Stimulated activated memory B cell treated with anti-CD40 and anti-IgM and Interleukin-4, amounts not matched to agents 10 μg/mL and 1 μg/mL and 100 μg/mL, for 72 hours (primary cell): ENCODE measurements at places on chromosomes 11 and 22.

DNA sequence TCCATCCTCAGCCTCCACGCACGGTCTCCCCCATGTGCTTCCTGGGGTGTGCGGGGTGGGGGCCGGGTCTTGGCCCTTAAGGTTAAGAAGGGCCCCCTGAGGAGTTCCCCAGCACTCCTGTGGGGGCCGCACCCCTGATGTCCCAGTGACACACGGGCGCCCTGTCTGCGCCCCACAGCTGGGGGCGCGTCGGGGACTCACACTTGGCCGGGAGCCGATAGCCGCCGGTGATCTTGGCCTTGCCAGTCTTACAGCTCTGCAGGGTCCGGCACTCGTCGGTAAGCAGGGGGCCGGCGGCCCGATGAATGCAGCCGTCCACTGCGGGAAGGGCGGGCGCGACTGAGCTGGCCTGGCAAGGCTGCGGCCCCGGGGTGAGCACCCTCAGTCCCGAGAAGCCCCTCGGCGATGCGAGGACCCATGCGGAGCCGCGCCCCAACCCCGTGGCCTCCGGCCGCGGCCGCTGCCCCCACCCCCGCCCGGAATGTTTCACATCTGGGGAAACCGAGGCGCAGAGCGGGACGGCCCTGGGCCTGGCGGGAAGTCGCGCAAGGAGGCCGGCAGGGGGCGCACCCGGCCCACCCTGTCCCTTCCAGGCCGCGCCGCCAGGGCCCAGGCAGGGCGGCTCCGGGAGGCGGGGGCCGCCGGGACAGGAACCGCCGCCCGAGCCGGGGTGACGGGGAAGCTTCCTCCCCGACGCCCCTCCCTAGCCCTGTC lies 13.9 kb downstream of the OTUB1 start:
- ATAC-seq: peak; percentile 85

DNA sequence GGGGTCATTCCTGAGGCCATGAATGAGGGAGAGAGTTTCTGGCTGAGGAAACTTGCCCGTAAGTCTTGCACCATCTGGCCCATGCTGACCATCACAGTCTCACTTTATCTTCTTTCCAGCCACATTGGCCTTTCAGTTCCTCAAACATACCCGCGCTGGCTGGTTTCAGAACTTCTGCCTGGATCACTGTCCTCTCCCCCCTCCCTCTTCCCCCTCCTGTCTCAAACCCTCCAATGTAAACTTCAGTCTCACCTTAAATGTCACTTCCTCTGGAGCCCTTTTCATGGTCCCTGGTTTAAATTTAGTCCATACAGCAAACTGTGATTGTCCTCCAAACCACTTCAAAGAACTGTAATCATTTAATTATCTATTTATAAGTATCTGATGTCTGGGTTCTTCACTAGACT lies 3.7 kb upstream of the TMEM109 start:
- peak; percentile 66 for ATAC-seq

DNA sequence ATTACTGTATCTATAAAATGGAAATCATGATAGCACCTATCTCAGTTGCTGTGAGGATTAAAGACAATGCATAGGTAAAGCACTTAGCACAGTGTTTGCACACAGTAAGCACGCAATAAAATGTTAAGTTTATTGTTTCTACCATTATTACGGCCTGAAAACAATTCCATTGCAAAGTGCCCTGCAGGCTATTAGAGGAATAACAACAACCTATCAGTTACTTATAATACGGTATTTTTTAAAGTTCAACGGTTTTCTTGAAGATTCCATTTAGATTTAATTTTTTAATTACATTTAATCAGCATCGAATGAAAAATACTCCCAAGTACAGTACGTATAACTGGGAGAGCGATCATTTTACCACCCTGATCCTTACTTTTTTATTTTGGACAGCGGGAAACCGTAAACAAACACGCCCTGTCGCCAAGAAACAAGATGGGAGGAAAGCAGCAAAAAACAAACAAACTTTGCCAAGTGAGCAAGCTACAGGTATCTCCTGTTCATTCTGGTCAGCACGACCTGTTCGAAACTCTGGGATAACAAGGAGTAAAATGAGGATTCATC lies 893 bp downstream of the SLC36A4 start:
- no peak for ATAC-seq

- ATAC-seq: no peak
These were observed 18.5 kb upstream of the MED17 start for GRCh38 chr11:93765551-93765950.

DNA sequence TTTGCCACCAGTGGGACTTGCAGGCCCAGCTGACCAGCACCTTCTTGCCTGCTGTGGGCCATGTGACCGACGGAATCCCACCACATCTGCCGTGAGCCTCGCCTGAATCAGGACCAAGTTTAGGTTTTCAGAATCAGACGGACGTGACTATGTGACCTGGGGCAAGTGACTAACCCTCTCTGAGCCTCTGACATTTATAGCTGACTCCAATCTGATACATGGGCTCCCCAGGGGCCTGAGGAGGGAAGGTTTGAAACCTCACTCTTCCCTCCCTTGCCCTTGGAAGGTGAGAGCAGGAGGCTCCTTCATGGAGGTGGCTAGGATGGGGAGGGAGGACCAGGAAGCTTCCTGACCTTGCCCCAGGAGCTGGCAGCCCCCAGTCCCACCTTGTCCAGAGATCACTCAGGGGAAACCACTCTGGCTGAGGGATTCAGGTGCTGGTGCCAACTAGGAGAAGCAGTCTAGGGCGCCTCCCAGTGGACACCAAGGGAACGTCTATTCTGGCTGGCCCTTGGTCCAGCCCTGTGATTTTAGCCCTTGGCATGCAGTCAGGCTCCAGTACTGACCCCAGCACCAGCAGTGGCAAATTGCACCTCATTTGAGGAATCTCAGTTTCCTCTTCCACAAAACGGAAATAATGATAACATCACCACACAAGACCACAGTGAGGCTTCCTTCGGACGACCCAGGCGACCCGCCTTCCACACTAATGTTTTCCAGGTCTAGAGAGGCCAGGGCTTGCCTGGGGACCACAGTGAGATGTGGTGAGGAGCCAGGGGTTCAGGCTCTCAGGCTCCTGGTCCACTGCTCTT lies 47.2 kb upstream of the SYT7 start:
- ATAC-seq: no peak
